ENCODE measurements at places on chromosomes 3 and 15.

- no peak for DNase-seq
These were observed 16.9 kb downstream of the ABHD2 start for GRCh38 chr15:89105147-89105546.

DNA sequence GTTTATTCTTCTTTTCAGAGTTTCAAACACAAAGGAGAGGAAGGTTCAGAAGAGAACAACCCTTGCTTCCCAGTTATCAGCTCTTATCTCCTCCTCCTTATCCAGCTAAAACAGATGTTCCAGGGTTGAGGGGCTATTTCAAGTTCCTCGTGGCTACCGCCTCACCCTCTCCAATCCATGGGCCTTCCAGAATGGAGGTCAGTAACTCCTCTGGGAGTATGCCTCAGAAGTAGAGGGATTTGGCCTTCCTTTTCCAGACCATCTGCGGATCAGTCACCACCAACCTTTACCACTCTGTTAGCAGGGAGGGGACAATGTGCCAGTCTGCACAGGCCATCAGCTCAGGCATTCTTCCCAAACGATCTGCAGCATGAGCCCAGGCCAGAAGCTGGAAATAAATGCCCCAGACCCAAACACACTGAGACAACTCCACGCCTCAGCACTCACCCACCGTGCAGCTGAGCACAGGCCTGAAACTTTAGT, 14.8 kb downstream of the HTR3C start:
- no peak for DNase-seq

DNA sequence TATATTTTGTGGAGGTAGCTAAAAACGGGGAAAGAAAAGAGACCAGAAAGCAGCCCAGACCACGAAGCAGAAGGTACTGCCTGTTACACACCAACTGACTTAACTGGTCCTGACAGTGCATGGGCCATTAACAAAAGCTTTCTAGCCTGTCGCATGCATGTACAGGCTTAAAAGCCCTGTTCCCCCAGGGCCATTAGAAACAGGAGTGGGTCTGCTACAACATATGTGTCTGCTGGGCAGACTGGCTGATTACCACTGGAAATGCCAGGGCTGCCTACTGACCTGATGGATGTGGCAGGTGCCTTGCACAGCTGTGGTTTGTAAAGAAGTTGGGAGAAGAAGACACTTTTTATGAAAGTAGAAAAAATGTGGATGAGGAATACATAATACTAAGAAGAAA, 137.4 kb downstream of the GAP43 start:
- no peak for DNase-seq

DNA sequence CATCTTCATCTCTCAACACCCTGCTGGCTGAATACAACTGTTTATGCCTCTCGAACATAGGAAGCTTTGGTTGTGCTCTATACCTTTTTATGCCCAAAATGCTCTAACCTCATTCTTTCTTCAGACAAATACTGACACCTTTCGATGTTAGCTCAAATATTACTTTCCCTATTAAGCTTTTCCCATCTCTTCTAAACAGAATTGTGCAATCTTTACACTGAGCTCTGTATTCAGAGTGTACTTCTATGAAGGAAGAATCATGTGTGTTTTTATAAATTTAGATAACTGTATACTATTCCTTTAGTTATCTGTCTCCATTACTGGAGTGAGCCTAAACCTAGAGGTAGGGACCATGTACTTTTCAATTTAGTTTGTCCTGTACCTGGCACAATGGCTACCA, 1.6 kb downstream of the EFHB start:
- no peak for DNase-seq

- DNase-seq = no peak
These were observed 553 bp upstream of the RTP4 start for GRCh38 chr3:187367561-187368103.
